ENCODE measurements at places on chromosomes 1 and 21.

DNA sequence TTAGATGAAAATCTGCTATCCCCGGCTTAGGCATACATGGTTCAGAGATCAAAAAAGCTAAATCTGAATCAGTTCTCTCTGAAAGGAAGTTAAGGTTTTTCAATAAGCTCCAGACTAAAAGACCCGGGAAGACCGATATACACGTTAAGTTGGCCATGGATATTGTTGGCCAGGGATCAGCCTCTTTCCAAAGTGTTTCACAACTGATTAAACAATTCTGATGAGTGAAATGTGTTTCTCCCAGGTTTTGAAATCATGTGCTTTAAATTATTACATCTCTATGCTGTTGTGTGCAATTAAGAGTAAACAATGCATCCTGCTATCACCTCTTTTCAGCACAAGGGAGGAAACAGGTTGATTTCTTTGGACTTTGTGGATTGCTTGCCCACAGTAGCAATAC is 23.7 kb upstream of the GNG12 start:
- DNase-seq, result no peak

- peak; percentile 64 for DNase-seq
Measured at GRCh38 chr1:30919025-30919881, 10.7 kb upstream of the SDC3 start.

DNA sequence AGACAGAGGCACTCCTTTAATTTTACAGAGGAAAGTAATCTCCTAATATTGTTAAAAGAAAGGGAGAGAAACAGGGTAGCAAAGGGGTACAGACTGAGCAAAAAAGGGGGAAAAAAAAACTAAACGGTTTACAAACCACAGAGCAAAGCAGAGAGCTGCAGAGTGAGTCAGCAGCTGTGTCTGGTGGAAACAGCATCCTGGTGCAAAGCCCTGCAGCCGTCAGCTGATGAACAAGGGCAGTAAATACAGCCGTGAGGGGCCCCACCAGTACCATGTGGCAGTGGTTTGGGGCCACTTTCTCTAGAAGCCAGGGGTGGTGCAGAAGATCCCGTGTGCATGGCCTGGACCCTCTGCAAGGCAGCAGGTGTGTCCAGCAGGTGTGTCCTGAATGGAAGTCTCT is 111.3 kb downstream of the ERG start:
- peak; percentile 27 for DNase-seq

DNA sequence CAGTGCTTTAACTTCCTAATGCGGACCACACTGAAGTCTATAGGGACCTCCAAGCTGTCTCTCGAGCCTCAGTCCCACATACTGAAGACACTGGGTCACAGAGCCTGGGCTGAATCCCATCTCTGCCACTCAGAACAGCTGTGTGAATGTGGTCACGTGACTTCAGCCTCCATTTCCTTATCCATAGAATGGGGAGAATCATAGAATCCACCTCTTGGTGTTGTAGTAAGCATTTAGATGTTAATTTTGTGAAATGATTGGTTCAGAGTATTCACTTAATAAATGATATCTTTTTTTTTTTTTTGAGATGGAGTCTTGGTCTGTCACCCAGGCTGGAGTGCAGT is 41.2 kb upstream of the LYST start:
- no peak for DNase-seq

GRCh38 chr1:114270718-114271117 is 117.0 kb upstream of the SYT6 start:
- DNase-seq, result no peak
